ENCODE measurements at places on chromosomes 5 and 9.

DNA sequence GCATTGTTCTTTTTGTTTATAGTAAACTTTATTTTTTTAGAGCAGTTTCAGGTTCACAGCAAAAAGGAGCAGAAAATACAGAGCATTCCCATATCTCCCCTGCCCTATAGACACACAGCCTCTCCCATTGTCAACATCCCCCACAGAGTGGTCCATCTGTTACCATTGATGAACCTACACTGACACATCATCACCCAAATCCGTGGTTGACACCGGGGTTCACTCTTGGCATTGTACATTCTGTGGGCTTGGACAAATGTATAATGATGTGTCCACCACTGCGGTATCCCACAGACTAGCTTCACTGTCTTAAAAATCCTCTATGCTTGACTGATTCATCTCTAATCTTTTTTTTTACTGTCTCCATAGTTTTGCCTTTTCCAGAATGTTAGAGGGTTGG is 120.7 kb upstream of the SPATA31C2 start:
- no peak for DNase-seq

GRCh38 chr5:160376416-160376815 is 6.0 kb upstream of the C1QTNF2 start:
- DNase-seq, result no peak

- DNase-seq, result no peak
Observed at GRCh38 chr5:143462431-143462830, 58.9 kb upstream of the NR3C1 start.

GRCh38 chr5:51832934-51833470 is 449.8 kb downstream of the ISL1 start:
- DNase-seq, result no peak

DNA sequence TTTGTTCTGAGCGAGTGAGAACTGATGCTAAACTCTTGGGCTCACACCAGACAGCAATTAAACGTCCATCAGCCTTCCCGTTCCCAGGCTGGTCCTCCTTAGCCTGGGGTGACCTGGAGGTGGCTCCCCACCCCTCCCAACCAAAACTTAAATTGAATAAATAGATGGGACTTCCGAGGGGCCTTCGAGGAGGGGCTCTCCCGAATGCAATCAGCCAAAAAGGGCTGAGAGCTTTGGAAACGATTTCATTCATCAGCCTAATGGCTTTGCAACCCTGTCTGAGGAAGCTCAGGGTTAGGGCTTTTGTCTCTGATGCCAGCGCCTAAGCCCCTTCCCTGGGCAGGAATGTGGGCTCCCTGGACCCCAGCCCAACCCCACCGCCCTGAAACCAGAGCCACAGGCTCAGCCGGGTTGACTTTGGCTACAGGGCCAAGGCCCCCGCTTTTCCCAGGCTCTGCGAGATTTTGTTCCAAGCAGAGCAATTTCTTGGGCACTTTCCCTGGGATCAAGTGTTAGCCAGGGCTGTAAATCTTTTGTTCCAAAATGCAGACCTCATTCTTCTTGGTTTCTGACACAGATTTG is 29.2 kb downstream of the LHX3 start:
- no peak for DNase-seq

DNA sequence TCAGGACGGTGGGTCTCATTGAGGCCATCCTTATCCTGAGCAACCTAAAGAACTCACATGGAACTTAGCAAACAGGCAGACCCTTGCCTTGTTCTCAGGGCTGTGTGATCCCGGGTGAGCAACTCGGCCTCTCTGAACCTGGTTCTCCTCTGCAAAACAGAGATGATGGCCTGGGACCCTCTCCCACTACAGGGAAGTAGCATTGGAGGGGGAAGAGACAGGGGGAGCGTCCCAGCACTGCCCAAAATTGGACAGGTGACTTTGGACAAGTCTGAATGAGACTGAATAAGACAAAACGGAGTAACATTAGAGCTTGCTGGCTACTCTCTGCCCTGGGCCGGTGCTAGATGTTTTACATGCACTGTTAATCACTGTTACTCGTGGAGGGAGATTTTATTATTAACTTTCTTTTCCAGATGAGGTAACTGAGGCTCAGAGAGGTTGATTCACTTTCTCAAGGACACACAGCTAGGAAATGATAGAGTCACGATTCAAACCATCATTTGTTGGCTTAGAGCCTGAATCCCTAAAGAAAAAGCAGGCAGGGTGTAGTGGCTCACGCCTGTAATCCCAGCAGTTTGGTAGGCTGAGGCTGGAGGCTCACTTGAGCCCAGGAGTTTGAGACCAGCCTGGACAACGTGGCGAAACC is 136.4 kb downstream of the C9orf50 start:
- DNase-seq, result no peak

DNA sequence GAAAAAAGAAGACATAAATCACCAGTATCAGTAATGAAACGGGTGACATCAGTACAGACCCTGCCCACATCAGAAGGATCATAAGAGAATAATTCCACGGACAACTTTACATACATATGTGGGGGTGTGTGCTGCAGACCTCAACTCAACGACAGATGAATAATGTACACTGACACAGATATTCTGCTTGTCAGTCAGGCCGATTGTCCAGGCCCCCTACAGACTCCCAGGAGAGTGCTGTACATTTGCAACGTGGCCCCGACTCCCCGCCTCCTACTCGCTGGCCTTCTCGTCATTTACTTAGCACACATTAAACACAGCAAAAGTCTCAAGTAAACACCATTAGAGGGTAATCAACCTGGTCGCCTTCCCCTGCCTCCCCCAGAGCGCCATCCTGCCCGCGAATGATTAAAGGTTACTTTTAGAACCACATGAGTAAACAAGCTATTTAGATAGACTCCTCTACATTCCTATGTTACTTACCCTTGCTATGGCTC is 3.5 kb upstream of the TMED9 start:
- no peak for DNase-seq

DNA sequence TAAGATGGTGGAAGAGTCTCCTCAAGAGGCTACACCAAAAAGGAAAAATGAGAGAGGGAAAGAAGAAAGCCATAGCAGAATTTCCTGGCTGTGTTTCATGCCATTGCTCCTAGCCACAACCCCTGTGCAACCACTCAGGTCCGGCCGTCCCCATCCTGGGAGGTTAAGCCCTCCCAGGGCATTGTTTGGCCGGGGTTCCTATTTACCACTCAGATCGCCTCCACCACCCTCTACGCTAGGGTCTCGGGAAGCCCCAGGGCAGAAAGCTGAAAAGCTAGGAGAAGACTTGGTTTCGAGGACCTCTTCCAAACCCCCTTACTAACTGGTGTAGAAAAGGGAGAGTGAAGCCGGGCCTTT is 715 bp downstream of the RC3H2 start:
- DNase-seq, result peak; percentile 42

- DNase-seq, result no peak
Observed at GRCh38 chr5:90601468-90601867, 42.9 kb downstream of the ADGRV1 start.

- no peak for DNase-seq
Observed at GRCh38 chr5:2222246-2222992, 339.7 kb upstream of the IRX4 start.

DNA sequence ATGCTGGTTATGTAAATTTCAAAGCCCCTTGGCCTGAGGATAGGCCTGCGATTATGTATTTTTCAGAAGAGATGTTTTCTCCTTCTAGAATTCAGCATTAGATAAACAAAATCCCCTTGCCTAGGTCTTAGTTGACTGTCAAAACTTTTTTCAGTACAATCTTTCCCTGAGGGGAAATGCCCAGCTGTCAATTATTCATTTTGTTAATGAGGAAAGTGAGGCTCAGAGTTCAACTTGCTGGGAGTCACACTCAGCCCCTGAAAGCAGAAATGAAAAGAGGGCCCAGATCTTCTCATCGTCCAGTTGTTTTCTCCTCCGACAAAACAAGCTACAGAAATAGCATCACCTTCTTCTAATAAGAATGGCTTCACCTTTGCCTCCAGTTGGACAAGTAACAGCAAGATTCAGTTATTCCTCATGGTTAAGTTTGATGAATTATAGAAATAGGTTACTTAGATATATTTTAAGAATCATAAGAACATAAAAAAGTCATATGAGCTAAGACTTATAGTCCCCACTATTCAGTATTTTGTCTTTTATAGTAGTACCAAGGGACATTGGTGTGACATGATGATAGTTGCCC is 627.1 kb upstream of the WWC1 start:
- DNase-seq, result no peak

DNA sequence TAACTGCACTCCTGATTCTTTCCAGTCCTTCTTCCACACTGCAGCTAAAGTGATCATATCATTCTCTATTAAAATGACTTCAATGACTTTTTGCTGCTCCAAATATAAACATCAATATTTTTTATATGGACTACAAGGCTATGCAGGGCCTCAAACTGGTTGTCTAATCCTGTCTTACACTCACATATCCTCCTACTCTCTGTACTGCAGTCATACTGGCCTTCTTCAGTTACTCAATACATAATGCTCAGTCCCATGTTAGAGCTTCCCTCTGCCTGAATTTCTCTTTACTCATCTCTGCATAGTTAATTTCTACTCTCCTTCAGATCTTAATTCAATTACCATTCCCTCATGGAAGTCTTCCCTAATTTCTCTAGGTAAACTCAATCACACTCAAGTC is 3.4 kb downstream of the MEIKIN start:
- DNase-seq, result no peak

DNA sequence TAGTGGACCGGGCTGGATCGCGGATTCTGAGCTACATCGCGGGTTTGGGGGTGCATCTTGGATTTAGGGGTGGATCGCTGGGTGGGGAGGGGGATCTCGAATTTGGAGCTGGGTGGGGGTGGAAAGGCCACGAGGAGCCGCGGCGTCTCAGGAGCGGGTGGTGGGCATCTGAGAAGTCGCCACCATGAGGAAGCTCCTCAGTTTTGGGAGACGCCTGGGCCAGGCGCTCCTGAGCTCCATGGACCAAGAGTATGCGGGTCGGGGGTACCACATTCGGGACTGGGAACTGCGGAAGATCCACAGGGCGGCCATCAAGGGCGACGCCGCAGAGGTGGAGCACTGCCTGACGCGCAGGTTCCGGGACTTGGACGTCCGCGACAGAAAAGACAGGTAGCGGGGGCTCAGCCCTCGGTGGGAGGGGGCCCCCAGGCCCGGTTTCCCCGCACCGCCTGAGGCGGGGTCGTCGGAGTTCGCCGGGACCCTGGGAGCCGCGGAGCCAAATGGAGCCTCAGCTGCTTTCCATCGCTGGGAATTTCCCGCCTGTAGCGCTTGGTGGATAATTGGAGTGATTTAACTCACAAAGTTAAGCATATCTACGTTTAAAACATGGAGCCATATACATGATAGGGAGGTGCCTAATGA is 376 bp downstream of the ANKRD18B start:
- peak; percentile 9 for DNase-seq

DNA sequence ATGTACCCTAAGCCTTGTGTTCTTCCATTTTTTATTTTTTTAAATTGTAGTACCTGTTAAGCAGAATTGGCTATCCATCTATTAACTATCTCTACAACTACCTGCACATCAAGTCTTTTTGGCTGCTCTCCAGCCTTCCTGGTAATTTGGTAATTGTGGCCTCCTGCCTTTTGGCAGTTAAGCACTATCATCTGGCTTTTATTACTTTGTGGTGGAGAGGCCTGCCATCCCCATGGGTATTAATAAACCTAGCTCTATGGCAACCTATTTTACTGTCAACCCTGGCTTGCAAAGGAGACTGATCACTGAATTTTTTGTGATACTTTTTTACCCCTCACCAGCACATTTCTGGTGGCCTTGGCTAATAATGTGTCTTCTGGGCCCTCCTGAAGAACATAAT is 20.5 kb downstream of the SELENOP start:
- no peak for DNase-seq

- no peak for DNase-seq
Observed at GRCh38 chr5:143791848-143792731, 19.9 kb upstream of the HMHB1 start.

GRCh38 chr9:4815381-4815956 is 22.7 kb downstream of the RCL1 start:
- DNase-seq, result no peak

DNA sequence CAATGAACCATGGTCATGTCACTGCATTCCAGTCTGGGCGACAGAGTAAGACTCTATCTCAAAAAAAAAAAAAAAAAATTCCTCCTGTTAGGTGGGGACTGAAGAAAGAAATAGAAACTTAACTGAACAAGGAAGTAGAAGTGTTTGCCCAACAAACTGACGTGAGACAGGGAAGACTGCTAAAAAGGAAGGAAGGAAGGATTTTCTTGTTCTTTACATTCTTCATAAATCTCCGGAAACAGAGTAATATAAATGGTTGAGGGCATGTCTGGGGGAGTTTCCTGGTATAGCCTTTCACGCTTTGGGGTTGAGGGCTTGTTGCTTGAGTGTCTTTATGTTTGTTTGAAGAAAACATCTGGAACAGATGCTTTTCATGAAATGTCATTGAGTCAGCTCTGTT is 3.1 kb downstream of the TOR1B start:
- no peak for DNase-seq

DNA sequence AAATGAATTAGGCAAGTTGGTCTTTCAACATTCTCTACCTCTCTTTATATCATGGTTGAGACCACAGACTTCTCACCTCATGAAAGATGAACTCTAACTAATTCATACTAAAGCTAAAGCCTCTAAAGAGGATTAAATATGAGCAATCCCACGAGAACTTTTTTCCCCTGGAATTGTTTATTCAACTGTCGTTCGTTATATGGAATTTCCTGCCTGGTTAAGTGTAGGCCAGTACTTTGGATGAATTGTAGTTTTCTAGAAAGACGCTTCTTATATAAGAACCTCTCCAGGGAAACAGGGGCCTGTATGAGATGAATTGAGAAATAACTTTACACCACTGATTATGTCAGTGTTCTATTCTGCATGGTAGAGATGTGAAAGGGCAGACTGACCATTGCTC is 42.9 kb downstream of the PDCD1LG2 start:
- no peak for DNase-seq

DNA sequence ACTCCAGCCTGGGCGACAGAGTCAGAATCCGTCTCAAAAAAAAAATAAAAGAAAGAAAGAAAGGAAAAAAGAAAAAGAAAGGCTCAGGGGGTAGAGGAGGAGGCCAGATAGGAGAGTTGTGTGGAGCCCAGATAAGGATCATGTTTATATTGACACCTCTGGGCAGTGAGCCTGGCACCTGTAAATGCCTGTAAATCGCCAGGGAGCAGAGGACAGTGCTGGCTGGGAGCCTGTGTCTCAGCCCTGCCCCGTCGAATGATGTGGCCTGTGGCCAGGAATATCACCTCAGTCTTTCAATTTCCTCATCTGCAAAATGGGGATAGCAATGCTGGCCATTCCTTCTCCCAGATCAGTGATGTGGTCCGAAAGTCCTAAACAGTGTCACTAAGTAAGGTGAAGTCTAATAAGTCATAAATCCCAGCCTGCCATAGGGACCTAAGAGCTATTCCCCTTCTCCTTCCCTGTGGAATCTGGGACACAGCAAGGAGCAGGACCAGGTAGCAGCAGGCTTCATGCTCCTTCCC is 10.3 kb upstream of the ABO start:
- no peak for DNase-seq

- no peak for DNase-seq
Observed at GRCh38 chr5:171355302-171355724, 32.3 kb upstream of the NPM1 start.

GRCh38 chr9:120938851-120939250 is 12.3 kb upstream of the TRAF1 start:
- DNase-seq, result no peak

DNA sequence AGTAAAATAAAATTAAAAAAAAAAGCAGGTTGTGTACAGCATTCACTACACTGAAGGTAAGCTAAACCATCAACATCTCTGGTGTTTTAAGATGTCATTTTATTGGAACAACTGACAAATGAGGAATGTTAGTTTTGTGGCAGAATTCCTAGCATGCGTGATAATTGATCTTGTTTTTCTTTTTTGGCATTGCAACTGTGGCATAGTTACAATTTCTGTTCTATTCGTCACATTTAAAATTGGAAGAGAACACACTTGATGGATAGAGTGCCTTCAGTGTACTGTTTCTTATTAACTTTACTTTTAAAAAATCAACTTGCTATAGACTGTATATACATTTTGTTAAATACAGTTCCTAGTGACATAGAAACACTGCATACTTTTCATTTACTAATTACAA is 43.6 kb upstream of the TNFSF15 start:
- DNase-seq, result peak; percentile 23
